Cortex of kidney (tissue), 1 donor: ENCODE measurements at places on chromosomes 13 and 19.

DNA sequence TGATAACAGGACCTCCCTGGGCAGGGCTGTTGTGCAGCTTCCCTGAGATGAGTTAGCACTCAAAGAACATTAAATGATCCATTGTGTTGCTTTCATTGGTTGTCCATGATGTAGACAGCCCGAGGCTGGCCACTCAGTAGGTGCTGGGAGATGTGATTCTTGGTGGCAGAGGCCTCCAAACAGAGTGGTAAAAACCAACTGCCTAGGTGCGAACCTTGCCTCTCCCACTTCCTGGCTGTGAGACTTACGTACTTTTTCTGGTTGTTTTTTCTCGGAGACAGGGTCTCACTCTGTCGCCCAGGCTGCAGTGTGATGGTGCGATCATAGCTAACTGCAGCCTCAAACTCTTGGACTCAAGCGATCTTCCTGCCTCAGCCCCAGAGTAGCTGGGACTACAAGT is 6.2 kb downstream of the SARS2 start:
- DNase-seq = no peak

DNA sequence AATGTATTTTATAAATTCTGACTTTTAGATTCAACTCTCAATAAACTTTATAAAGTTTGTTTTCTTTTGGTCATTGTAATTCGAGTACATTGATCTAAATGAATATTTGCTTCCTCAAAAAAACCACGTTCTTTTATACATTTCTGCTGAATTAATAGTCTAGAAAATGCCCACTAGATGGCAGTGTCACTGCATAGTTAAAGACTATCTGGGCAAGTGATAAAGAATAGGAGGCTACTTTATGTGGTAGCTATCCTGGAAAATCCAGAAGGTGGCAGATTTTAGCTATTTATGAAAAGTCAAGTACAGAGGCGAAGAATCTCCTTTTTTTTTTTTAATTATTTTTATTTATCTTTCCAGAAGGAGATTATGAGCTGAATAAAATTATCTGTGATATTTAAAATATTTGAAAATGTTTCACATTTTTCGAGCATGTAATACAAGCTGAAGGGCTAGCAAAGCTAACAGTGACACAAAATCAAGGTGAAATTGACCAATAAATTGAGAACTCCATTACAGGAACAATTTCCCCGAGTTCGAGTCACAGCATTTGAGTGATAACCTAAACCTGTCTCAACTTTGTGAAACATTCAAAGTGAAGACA is 221.8 kb downstream of the OLFM4 start:
- no peak for DNase-seq

GRCh38 chr13:97497400-97497799 is 63.4 kb downstream of the RAP2A start:
- DNase-seq = no peak

DNA sequence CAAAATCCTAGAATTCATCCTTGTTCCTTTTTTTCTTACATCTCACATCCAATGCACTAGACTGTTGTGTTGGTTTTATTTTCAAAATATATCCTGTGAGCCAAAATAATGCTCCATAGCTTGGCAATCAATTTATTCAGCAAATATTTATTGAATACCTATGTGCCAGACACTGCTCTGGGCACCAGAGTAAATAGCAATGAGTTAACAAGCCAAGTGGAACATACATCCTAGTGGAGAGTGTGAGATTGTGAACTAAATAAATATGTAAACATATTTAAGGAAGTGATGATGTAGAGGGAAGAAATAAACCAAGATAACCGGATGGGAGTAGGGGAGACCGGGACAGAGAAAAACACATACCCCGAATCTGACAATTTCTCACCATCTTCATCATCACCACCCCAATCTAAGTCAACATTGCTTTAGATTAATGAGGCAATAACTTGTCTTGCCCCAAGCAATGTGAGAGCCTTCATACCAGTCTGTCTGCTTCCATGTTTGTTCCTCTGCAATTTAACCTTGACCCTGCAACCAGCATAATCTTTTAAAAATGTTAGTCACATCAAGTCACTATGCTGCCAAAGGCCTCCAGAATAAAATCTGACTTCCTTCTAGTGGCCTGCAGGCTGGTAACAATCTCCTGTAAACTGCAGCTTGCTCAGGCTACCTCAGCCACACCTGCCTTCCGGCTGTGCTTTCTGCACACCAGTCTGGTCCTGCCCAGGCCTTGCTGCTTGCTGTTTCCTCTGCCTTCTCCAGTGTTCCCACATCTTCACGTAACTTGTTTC is 199.2 kb downstream of the DLEU7 start:
- no peak for DNase-seq

DNA sequence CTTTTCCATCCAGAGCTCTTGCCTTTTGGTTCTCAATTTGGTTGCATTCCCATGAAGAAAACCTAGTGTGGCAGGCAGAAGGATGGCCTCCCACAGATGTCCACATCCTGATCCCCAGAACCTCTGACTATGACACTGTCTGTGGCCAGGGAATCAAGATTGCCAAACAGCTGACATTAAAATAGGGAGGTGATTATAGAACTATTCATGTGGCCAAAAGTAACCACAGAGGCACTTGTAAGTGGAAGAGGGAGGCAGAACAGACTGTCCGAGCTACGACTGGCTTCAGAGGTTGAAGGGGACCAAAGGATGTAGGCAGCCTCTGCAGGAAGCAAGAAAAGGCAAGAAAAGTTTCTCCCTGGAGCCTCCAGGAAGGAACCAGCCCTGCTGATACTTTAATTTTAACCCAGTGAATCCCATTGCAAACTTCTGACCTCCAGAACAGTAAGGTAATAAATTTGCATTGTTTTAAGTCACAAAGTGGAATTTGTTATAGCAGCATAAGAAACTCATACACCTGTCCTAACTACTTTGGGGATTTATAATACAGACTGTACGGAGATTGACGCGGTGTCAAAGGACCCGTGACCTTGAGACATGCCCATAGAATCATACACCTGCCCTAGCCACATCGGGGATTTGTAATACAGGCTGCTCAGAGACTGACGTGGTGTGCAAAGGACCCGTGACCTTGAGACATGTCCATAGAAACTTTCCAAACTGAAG is 106.5 kb downstream of the ATP11A start:
- DNase-seq = no peak

DNA sequence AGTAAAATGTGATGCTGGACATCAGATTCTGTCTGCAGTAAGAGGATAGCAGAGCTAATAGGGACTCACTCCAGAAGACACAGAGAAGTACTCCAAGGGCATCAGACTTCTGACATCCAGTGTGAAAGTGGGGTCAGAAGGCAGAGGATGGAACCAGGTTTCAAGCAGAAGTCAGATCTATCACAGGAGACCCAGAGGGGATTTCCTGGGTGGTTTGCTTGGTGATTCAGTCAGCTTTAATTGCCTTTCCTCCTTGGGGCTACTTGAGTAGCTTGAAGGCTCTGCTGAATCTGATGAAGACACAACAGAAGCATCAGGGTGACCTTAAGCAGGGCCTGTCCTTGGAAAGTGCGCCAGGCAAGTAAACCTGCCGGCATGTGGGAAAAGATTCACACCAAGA is 300.6 kb downstream of the COG6 start:
- DNase-seq = no peak

DNA sequence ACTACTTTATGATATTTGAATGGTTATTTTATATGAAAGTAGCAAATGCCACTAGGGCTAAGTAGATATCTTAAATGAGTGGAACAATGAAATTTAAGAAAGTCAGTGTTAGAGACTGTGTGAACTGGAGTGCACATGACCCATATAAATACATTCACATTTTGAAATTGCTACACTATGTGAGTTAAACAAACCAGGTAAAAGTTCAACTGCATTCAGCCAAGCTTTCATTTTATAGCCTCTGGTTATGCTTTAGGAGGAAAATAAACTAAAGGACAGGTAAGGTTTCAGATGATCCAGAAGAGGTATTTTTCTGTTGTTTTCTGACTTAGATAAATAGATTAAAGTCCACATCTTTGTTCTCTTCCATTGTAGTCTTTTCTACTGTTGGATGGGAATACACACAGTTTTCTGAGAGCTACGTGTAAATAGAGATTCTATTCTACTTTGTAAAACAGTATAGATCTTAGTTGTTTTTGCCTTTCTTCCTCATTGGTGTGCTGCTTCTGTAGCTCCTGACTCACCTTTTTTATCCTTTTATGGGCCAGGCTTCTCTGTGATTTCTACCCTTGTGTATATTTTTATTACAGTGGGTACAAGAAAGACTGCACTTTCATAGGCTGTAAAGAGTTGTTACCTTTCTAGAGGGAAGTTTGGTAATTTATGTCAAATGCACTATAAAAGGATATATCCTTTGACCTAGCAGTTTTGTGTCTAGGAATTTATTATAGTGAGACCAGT is 54.6 kb upstream of the KCTD4 start:
- no peak for DNase-seq

DNA sequence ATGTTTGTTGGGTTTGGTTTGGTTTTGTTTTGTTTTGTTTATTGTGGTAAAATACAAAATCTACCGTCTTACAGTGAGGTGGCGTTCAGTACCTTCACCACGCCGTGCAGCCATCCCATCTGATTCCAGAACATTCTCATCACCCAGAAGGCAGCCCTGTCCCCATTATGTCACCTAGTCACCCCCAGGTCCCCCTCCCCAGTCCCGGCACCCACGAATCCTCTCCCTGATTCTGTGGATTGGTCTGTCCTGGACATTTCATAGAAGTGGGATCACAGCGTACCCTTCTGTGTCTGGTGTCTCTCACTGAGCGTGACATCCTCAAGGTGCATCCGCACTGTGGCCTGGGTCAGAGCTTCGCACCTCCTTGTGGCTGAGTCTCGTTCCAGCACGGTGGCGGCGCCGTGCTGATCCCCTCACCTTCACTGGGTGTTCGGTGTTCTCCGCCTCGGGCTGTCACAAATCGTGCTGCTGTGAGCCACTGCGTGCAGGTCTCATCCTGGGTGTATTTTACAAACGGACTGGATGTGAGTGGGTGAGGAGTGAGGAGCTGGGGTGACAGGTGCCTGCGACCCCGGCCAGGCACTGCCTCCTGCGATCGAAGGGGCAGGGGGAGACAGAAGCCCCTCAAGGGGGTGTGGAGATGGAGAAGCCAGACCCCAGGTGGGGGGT is 580 bp upstream of the TEKTIP1 start:
- DNase-seq = no peak

- DNase-seq = no peak
Measured at GRCh38 chr13:97390941-97391600, 42.9 kb upstream of the RAP2A start.
